ENCODE measurements at places on chromosomes 1 and 21.

GRCh38 chr1:18676332-18676781 is 45.7 kb downstream of the PAX7 start:
- no peak for DNase-seq

DNA sequence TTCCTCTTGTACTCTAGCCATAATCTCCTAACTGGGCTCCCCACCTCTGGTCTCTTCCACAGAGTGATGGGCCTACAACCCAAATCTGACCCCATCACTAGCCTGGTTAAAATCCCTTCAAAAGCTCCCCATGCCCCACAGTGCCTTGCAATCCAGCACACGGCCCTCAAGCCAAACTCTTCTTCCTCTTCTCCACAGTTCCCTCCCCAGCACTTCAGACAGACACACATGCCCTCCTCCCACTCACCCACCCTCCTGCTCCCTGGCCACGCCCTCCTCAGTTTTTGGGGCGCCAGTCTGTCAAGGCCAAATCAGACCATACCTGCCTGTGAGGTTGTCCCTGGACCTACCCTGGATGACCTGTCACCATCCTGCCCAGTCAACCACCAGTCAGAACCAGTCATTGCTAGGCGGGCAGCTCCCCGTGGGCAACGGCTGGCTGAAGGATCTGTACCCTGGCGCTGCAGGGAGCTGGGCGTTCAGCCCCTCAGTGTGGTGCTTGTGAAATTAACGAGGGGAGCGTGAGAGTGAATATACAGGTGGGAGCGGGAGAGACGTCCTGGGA is 753 bp downstream of the C1orf210 start:
- peak; percentile 31 for DNase-seq

- DNase-seq, result no peak
Observed at GRCh38 chr1:36174713-36175112, 18.8 kb downstream of the MAP7D1 start.

GRCh38 chr1:55387145-55387544 is 172.0 kb upstream of the USP24 start:
- no peak for DNase-seq

- no peak for DNase-seq
Observed at GRCh38 chr1:44675186-44675585, 672 bp downstream of the ARMH1 start.

DNA sequence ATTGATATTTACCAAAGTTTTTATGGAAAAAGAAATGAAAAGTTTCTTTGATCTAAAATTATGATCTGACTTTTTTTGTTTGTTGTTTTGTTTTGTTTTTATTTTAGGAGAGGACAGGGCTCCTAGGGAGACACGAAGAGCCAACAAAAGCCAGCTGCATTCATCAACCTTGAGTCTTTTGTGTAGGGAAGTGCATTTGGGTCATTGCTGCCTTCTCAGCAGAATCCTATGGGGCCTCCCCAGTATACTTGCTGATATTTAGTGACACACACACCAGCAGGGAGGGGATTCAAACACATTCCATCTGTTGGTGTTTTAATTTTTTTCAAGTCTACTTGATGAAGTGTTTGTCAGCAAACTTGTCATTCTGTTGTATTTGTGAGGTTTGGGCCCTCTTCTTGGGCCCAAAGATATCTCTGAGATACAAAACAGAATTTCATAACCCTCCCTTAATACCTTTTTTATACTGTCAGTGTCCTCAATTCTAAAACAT is 203.5 kb downstream of the NTNG1 start:
- no peak for DNase-seq

GRCh38 chr1:149963358-149963757 is 26.7 kb upstream of the MTMR11 start:
- DNase-seq, result no peak

DNA sequence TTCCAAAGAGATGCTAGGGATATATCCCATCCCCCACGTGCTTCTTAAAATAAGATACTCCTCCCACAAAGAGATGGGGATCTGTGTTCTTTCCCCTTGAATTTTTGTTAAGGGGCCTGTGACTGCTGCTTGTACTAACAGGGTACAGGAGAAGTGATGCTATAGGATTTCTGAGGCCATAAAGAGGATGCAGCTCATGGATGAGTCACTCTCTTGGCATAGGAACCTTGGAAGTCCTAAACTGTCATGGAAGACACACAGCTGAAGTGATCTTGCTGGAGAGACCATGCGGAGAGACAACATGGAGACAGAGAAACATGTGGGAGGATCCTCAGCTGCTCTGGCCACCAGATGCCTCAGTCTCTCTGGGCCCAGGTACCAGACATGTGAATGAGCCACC is 157.2 kb downstream of the S1PR1 start:
- no peak for DNase-seq

DNA sequence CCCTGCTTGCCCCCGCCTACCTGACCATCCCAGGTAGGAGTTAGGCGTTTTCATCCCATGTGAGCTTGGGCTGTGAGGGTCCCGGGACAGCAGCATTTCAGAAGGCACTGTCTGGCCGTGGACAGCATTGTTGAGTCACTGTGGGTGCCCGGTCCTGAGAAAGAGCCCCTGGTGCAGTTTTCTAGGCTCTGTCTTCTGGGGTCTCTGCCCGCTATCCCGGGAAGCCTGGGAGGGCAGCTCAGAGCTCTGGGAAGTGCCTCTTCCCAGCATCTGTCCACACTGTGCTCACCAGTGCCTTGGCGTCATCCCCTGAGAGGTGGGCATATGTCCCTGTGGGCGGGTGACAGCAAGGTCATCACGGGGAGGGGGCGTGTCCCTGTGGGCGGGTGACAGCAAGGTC is 11.4 kb upstream of the ZNF669 start:
- no peak for DNase-seq

DNA sequence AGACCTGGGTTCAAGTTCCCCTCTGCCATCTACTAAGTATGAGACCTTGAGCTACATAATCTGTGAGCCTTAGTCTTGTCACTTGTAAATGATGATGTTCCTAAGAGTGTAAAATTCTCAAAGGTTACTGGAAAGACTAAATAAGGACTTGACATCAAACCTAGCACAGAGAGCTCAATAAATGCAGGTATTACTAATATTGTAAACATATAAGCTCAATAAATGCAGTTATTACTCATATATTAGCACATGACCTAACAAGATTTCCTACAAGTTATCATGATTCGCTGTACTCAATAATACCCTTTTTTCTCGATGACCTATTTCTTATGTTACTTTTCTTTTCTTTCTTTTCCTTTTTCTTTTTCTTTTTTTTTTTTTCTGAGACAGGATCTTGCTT is 174.9 kb downstream of the ZNF281 start:
- no peak for DNase-seq

DNA sequence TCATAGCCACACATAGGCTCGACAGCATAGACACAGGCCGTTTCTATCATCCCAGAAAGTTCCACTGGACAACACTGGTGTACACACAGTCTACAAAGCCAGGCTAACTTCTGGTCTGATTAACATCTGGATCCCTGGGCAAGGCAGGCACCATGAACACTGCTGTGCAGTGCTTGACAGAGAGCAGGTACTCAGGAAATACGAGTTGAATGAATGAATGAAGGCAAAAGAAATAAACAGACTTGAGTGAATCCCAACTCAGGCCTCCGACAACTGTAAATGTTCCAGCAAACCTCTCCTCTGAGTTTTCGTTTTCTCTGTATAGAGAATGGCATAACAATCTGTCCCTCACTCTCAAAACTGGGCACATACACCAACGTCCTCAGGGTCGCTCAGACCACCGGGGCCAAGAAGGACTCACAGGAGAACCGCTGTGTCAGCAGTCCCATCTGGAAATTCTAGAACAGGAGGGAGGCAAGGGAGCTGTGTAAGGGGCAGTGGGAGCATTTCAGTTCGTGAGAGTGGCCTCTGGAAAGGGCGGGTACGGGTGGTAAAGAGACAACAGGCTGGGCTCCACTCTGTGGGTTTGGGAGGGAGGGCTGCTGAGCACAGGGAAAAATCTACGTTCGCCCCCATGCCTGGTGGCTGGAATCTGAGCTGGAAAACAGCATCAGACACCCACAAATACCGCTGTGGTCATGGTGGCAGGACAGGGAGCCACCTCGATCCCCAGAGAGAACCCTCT is 15.1 kb upstream of the ECE1 start:
- DNase-seq, result no peak

GRCh38 chr1:160741092-160741501 is 2.0 kb downstream of the SLAMF7 start:
- DNase-seq, result no peak

DNA sequence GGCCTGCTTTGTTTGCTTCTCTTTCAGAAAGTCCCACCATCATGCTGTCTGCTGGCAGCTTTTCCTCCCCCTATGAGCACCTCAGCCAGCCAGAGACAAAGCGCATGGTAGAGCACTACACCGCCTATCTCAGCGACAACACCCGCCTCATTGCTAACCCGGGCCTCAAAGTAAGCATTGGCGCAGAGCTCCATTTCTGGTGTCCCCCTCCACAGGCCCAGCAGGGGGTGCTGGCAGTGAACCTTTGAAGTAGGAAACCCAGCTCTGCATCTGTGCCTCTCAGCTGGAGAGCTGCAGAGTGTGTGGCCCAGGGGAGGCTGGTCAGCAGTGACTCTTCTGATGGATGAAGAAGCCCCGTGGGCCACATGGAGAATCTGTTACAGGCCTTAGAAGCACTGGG is 81.2 kb upstream of the RAVER2 start:
- no peak for DNase-seq

DNA sequence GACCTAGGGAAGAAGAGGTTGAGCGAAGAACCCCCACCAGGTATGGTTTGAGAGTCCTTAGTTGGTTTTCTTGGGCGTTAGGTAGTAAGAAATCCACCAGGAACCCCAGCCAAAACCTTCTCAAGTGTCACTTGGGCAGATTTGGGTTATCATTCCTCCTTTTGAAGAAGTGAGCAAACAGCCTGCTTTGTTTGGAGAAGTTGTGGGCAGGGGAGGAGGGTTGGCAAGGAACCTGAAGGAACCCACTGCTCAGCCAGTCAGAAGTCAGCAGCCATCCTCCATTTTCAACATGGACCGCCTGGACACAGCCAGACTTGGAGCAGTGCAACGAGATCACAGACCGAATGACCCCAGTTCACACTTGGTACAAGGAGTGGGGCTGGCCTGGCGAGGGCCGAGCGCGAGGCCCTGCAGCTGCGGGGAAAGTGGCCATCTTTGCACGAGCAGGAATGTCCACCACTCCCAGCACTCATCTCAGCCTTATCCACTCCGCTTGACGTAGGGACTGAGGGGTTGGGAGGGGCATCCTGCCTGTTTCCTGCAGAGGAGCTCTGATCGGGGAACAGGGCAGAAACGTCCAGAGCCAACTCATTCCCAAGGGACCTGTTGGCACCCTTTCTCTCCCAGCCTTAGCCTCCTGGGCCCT is 7.2 kb downstream of the ADPRS start:
- DNase-seq, result no peak

DNA sequence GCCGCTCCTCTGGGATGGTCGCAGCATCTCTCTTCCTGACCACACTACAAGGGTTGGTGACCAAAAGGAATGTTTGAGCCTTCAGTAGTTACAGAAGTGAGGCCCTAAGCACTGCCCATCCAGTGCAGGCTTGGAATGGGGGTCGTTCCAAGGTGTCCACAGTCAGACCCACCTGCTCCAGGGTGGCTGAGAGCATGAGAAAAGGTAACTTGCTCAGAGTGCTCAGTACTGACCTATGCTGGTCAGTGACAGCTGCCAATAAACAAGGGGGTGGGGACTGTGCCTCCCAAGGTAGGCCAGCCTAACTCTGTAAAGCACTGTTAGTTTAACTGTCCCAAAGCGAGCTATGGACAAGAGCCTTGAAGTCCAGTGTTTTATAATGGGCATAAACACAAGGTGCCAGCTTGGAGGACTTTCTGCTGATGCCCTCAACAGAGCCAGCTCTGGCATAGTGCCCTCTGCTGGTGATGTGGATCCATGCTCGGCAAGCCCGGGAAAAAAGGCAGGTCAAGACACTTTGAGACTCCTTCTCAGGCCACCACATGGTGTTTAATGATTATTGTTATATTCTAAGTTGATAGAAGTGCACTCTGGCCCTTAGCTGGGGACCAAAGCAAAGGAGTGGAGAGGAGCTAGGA is 78.1 kb upstream of the DNAH14 start:
- DNase-seq, result peak; percentile 78

- DNase-seq, result no peak
Observed at GRCh38 chr1:87515781-87516180, 187.1 kb downstream of the LMO4 start.

GRCh38 chr1:162906485-162906884 is 45.5 kb upstream of the CCDC190 start:
- no peak for DNase-seq

GRCh38 chr1:61950418-61950817 is 208.1 kb downstream of the PATJ start:
- DNase-seq, result peak; percentile 61

DNA sequence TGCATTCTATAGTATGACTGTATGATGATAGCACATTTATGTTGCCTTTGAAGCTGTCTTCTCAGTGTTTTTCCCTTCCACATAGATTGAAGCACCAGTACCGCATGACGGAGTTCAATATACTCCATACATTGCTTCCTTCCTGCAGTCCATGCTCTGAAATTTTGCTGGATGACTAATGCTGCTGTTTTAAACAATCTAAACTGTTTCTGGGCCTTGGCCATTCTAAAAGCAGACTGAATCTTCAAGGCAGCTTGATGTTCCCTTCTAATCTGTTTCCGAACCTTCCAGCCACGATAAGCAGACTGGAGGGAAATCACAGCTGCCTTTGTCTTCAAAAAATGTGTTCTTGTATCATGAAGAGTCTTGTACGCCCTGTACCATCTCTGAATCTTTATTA is 36.2 kb upstream of the F13B start:
- no peak for DNase-seq

GRCh38 chr1:221874285-221875003 is 132.6 kb upstream of the DUSP10 start:
- no peak for DNase-seq

DNA sequence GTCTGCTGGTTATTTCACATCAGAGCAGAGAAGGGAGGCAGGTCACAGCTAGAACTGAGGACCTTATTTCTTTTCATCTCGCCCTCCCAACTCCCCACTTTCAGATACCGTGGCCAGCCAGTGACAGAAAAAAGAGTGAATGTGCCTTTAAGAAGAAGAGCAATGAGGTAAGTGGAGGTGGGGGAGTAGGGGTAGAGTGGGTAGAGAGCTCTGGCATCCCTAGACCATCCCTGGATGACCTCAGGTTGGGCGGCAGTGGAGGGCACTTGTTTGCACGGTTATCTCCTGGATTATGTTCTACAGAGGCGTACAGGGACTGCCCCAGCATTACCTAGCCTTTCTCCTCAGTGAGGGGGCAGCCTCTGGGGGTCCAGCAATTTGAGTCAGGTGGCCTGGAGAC is 4.6 kb downstream of the SEMA4A start:
- DNase-seq, result no peak

DNA sequence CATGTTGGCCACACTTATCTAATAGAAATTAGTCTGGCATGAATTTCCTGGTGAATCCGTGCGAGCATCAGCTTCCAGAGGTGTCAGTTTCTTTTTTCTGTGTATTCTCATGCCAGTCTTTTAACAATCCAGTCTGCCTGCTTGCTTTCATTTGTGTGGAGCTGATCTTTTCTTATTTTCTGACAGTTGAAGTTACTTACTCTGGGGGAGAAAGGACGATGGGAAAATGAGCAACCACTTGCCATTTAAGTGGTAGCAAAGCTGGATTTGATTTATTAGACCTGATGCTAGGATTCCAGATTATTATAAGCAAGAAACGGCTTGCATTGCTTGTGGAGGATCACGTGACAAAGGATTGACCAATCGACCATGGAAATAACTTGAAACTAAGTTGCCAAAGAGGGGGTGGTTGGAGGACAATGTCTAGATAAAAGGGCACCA is 24.3 kb upstream of the APP start:
- DNase-seq, result no peak

- DNase-seq, result no peak
Observed at GRCh38 chr1:50559421-50559820, 136.2 kb upstream of the DMRTA2 start.

- DNase-seq, result no peak
Observed at GRCh38 chr21:34938089-34938764, 110.9 kb downstream of the RUNX1 start.

Measured in PC-9 (cell line).